ENCODE measurements at places on chromosomes 11 and 22. TPM values are rescaled to one million over a fixed set of nuclear protein-coding genes. Genes with fewer than 3 reads are reported as not detected.

AP1B1 gene
- 60.7 TPM for total RNA-seq

ALKBH8 gene
- 7.6 TPM for total RNA-seq

GRAP2 gene
- 0.90 TPM for total RNA-seq

EXPH5 gene
- total RNA-seq: 5.8 TPM

CARD16 gene
- total RNA-seq: not detected

OR6A2 gene
- 0.09 TPM for total RNA-seq

TEX12 gene
- not detected for total RNA-seq

APOA4 gene
- 0.25 TPM for total RNA-seq

GLYAT gene
- total RNA-seq: not detected

ANKK1 gene
- total RNA-seq: not detected

ZP1 gene
- not detected for total RNA-seq

CYP2D6 gene
- 10.9 TPM for total RNA-seq

EMSY gene
- 27.4 TPM for total RNA-seq

- no peaks in the 10 kb centered on the region for H3K27me3 ChIP-seq
- peaks cover 10% of the 10 kb centered on the region for H3K4me1 ChIP-seq
- H3K4me3 ChIP-seq: no peak overlapping the region
Observed at GRCh38 chr11:122711831-122712381, 56.4 kb downstream of the UBASH3B start.

- no peaks in the 10 kb centered on the region for H3K4me1 ChIP-seq
- no peak overlapping the region for H3K4me3 ChIP-seq
- peaks cover 23% of the 10 kb centered on the region for H3K36me3 ChIP-seq
- H3K27me3 ChIP-seq: no peaks in the 10 kb centered on the region
Observed at GRCh38 chr22:42895541-42895981, 38.5 kb upstream of the ARFGAP3 start.

- DNase-seq: no peak
- H3K27ac ChIP-seq: no peak overlapping the region
- H3K27me3 ChIP-seq: no peaks in the 10 kb centered on the region
- H3K4me3 ChIP-seq: no peak overlapping the region
- H3K36me3 ChIP-seq: no peaks in the 10 kb centered on the region
Observed at GRCh38 chr11:63032457-63032856, 16.8 kb upstream of the SLC22A8 start.

GRCh38 chr22:20145832-20146223 lies 5.0 kb downstream of the CCDC188 start:
- H3K36me3 ChIP-seq: no peaks in the 10 kb centered on the region
- peak overlapping the region; percentile 32 for H3K27ac ChIP-seq
- no peaks in the 10 kb centered on the region for H3K4me1 ChIP-seq
- no peaks in the 10 kb centered on the region for H3K27me3 ChIP-seq
- H3K4me3 ChIP-seq: no peak overlapping the region

GRCh38 chr11:46905806-46906205 lies 12.5 kb downstream of the LRP4 start:
- peak; percentile 34 for DNase-seq
- H3K4me3 ChIP-seq: no peak overlapping the region

DNA sequence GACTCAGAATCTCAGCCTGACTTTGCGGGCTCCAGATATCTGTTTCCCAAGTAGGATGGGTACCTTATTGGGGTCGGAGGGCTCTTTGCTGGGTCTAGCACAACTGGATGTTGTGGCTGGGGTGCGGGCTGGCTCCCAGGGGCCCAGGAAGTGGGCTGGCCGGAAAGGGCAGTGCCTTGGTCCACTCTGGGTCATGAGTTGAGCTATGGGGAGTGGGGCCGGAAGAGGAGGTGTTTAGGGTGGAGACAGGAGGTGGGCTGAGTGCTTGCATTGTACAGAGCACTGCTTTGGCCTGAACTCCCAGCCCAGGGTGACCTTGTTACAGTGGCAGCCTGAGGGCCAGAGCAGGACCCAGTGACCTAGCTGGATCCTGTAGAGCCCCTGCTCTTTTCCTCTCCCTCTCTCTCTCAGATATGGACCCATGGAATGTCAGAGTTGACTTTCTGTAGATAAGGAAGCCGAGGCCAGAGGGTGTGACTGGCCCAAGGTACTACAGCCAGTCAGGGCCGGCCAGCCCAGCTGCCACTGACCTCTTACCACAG lies 13.2 kb downstream of the PHLDB1 start:
- peak overlapping the region; percentile 76 for H3K27ac ChIP-seq
- peaks cover 6% of the 10 kb centered on the region for H3K4me1 ChIP-seq
- no peaks in the 10 kb centered on the region for H3K27me3 ChIP-seq
- H3K4me3 ChIP-seq: peak overlapping the region; percentile 83
- H3K36me3 ChIP-seq: peaks cover 7% of the 10 kb centered on the region

GRCh38 chr11:127205688-127206217 lies 205.2 kb upstream of the KIRREL3 start:
- H3K27me3 ChIP-seq: no peaks in the 10 kb centered on the region
- H3K4me1 ChIP-seq: no peaks in the 10 kb centered on the region
- H3K36me3 ChIP-seq: no peaks in the 10 kb centered on the region
- H3K4me3 ChIP-seq: no peak overlapping the region

DNA sequence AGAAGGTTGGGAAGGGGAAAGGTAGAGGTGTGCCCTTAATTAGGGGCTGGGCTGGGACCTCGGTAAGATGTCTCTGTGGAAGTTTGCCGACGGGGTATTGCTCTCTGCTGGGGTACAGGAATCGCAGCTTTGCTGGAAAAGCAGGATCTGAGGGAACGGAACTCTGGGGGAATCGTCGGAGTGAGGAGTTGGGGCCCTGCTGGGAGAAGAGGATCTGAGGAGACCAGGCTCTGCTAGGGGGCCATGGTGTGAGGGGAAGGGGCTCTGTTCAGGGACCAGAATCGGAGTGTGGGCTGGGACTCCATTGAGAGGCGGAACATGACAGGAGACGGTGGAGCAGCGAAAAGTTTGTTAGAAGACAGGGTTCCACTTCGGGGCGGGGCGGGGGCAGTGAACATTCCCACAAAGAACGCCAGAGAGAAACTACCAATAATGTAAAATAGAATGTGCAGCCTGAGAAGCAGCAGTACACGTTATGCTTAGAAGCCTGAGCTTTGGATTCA lies 456 bp downstream of the AAMDC start:
- peak overlapping the region; percentile 99 for H3K4me3 ChIP-seq
- H3K36me3 ChIP-seq: no peaks in the 10 kb centered on the region
- H3K27me3 ChIP-seq: no peaks in the 10 kb centered on the region
- no peak for DNase-seq

- H3K27ac ChIP-seq: no peak overlapping the region
- no peaks in the 10 kb centered on the region for H3K36me3 ChIP-seq
- H3K27me3 ChIP-seq: no peaks in the 10 kb centered on the region
- no peaks in the 10 kb centered on the region for H3K4me1 ChIP-seq
Observed at GRCh38 chr11:110345743-110346142, 49.3 kb upstream of the RDX start.

DNA sequence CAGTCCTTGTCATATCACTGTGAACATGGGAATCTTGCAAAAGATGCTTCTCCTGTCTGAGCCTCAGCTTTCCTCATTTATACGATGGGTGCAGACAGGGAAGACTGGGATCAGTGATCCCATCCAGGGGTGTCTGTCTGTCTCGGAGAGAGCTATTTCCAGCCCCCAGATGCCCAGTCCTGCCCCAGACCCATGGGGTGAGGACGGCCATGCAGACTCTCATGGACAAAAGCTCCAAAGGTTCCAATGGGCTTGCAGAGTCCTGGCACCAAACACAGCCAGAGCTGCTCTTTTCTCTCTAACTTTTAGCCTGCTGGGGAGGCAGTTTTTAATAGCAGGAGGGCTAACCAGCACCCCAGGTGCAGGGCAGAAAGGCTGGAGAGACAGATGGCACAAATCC lies 5.2 kb downstream of the SCUBE1 start:
- H3K27me3 ChIP-seq: peaks cover 45% of the 10 kb centered on the region
- no peaks in the 10 kb centered on the region for H3K4me1 ChIP-seq
- no peaks in the 10 kb centered on the region for H3K36me3 ChIP-seq

- DNase-seq: no peak
- peaks cover 23% of the 10 kb centered on the region for H3K36me3 ChIP-seq
- H3K27me3 ChIP-seq: no peaks in the 10 kb centered on the region
- H3K4me3 ChIP-seq: no peak overlapping the region
- no peaks in the 10 kb centered on the region for H3K4me1 ChIP-seq
Observed at GRCh38 chr22:17684245-17684644, 45.7 kb downstream of the BCL2L13 start.

GRCh38 chr11:19673924-19674729 lies 38.5 kb upstream of the NAV2 start:
- no peaks in the 10 kb centered on the region for H3K27me3 ChIP-seq
- H3K36me3 ChIP-seq: no peaks in the 10 kb centered on the region
- peaks cover 23% of the 10 kb centered on the region for H3K4me1 ChIP-seq
- H3K27ac ChIP-seq: no peak overlapping the region
- DNase-seq: peak; percentile 75
- no peak overlapping the region for H3K4me3 ChIP-seq

DNA sequence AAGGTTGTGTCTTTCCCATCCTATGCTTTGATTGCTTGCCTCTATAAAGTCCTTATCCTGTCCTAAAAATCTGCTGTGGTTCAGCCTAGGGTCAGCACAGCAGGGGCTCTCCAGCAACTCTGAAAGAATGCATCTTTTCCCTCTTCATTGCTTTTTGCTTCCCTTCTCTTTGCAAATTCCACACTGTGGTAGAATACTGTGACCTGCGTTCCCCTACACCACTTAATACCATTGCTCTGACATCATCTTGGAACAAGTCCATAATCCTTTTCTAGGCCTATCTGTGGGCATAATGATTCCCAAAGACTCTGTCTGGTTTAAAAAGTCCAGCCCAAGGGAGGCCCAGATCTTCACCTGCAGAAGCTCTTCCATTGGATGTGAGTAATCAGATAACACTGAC lies 177.7 kb downstream of the NAV2 start:
- H3K27ac ChIP-seq: no peak overlapping the region
- no peaks in the 10 kb centered on the region for H3K27me3 ChIP-seq
- H3K4me1 ChIP-seq: peaks cover 5% of the 10 kb centered on the region

DNA sequence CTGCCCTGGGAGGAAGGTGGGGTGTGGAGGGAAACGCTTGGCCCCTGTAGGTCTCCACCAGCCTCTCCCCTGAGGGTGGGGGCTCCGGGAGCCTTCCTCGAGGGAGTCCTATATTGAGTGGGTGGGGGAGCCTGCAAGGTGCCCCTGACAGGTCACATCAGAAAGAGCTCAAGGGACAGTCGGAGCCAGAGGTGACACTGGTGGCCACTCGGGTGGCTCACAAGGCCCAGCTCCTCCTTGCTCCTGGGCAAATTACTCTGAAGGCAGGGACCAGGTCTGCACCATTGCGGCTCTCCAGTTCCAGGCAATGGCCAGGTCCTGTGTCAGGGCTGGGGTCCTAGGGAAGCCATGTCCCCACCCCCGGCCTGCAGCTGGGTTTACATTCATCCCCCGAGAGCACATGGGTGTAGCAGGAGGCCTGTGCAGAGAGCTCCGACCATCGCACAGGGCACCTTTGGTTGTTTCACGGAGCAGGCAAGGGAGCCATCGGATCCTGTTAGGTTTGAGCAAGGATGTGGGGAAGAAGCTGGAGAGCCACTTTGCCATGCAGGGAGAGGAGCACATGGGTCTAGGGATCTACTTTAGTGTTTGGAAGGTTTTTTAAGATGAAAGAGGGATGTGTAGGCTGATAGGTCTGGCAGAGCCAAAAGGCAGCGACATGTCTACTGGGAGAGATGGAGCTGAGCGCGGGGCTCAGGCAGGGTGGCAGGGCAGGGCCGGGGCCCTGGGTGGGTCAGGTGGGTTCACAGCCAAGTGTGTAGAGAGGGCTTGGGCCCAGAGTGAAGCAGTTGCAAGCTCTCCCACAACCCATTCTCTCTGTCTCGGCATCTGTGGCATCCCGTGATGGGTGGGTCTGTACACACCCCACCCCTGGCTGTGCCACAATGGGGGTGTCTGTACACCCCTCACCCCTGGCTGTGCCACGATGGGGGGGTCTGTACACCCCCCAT lies 14.8 kb downstream of the CCND1 start:
- H3K27me3 ChIP-seq: no peaks in the 10 kb centered on the region
- H3K27ac ChIP-seq: peak overlapping the region; percentile 38
- peaks cover 5% of the 10 kb centered on the region for H3K36me3 ChIP-seq
- peaks cover 5% of the 10 kb centered on the region for H3K4me1 ChIP-seq
- H3K4me3 ChIP-seq: no peak overlapping the region

- DNase-seq: no peak
- no peaks in the 10 kb centered on the region for H3K27me3 ChIP-seq
- H3K4me1 ChIP-seq: no peaks in the 10 kb centered on the region
Observed at GRCh38 chr11:63710476-63711217, 29.3 kb downstream of the RTN3 start.

DNA sequence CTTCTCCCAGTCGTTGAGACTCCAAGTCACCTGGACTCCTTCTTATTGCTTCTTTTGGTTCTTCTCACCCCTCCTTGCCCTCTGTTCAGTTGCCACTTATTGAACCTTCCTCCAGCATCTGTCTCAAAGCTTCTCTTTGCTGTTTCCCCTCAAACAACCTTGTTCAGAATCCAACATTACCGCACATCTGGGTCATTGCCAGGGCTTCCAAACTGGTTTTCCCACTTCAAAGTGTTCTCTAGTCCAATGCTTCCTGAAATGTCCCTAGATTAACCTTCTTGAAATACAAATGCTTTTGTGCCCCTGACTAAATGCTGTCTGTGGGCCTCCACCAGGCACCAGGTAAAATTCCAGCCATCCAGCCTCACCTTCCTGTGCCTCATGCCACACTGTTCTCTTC lies 100.8 kb upstream of the TTC12 start:
- H3K4me3 ChIP-seq: no peak overlapping the region
- DNase-seq: no peak
- H3K27me3 ChIP-seq: no peaks in the 10 kb centered on the region

GRCh38 chr11:5131584-5132335 lies 6.4 kb downstream of the OR52A5 start:
- no peaks in the 10 kb centered on the region for H3K36me3 ChIP-seq
- peaks cover 4% of the 10 kb centered on the region for H3K4me1 ChIP-seq
- H3K27ac ChIP-seq: no peak overlapping the region
- no peak for DNase-seq
- no peaks in the 10 kb centered on the region for H3K27me3 ChIP-seq

GRCh38 chr11:124791626-124792341 lies 8.4 kb downstream of the MSANTD2 start:
- H3K4me1 ChIP-seq: no peaks in the 10 kb centered on the region
- no peak overlapping the region for H3K4me3 ChIP-seq
- no peak for DNase-seq
- H3K36me3 ChIP-seq: no peaks in the 10 kb centered on the region
- no peak overlapping the region for H3K27ac ChIP-seq
- H3K27me3 ChIP-seq: no peaks in the 10 kb centered on the region

DNA sequence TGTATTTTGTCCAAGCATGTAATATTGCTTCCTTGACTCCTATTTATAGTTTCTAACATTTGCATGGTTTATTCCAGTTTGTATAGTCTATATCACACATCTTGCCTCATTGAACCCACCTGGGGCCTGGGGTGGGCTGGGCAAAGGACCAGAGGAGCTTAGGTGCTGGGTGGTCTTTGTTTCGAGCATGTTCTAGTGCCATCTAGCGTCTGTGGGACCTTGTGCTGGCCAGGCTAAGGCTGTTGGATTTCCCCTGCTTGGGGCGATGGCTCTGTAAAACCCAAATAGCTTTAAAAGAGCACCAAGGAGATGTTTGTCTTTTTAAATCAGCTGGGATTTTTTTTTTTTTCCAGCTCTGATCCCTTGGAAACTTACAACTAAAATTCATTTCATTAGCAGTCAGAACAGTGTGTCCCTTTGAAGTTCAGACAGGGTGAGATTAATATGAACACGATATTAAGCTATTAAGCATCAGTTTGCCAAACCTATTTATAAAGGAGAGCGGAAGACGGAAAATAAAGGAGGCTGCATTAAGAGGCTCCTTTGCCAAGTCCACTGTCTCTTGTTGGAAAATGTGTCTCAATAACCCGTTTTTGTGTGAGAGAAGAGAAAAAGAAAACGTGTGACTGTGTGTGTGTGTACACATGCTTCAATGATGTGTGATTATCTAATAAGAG lies 157.4 kb downstream of the COMMD9 start:
- H3K4me1 ChIP-seq: peaks cover 14% of the 10 kb centered on the region
- no peaks in the 10 kb centered on the region for H3K27me3 ChIP-seq
- H3K27ac ChIP-seq: no peak overlapping the region
- H3K36me3 ChIP-seq: peaks cover 5% of the 10 kb centered on the region
- DNase-seq: peak; percentile 86

Data from endodermal cell (in vitro differentiated cells).